ENCODE measurements at places on chromosomes 2 and 18.

DNA sequence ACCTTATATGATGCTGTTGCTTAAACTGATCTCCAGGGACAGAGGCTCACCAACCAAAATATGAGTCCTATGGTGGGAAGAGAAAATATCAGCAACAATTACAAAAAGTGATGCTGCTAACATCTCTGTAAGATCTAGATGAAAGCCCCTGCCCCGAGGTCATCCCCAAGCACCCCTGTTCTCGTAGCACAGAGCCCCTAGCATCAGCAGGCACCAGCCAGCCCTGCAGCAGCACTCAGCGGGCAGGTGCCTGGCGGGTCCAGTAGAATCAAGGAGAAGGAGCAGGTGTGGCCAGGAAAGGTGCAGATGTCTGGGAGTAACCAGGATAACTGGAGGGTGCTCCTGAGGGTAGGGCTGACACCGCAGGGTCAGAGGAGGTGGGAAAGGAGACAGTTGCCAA, 474.2 kb upstream of the MYT1L start:
- no peak for DNase-seq

DNA sequence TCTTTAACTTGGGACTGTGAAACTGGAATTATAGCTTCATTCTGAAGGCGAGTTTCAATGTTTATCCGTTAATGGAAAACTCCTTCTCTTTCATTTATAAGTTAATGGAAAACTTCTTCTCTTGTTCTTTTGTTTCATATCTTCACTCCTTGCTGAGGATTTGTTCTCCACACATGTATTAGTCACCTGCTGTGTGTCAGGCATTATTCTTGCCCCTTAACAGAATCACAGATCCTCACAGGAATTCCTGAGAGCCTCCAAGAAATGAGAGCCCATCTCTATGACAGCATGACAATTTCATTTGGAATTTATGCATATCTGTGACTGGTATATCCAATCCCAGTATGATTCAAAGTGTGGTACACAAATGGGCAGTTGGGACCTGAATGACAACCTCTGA, 545.8 kb downstream of the BCL11A start:
- no peak for DNase-seq

DNA sequence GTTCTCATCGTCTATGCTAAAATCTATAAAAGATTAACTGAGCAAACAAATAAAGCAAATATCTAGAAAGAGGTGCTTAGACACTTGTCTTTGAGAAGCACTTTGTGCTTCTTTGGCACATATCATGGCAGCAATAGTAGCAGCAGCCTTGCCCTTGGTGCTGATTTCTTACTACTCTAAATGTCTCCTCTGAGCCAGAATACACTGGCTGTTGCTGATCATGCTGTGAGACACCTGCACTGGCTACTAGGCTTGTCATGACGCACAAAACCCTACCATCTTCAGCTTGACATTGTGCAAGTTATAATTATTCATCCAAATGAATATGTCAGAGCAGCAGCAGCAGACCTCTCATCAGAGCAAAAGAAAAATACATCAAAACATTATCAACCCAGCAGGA, 46.7 kb downstream of the FANCL start:
- DNase-seq: no peak

DNA sequence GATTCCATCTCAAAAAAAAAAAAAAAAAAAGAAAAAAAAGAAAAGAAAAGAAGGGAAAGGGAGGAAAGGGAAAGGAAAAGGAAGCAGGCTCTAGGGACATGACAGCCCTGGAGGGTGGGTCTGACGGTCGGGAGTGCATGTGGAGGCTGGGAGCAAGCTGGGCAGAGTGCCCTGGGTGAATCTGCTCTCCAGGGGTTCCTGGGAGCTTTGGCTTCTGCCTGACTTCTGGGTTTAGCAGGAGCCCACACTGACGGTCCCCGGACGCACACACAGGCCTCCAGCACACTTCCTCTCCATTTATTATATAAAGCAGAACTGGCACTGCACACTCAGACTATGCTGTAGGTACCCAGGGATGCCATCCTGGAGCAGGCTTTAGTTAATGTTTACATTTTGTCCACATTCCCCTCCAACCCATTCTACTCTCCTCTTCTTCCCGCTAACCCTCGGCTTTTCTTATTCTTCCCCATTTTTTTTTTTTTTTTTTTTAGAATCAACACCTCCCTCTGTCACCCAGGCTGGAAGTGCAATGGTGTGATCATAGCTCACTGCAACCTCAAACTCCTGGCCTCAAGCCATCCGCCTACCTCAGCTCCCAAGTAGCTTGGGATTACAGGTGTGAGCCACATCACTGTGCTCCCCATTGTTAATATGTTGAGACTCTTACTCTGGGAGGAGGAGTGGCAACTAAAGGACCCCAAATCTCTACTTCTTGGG, 151.1 kb upstream of the SLC1A4 start:
- DNase-seq: no peak

DNA sequence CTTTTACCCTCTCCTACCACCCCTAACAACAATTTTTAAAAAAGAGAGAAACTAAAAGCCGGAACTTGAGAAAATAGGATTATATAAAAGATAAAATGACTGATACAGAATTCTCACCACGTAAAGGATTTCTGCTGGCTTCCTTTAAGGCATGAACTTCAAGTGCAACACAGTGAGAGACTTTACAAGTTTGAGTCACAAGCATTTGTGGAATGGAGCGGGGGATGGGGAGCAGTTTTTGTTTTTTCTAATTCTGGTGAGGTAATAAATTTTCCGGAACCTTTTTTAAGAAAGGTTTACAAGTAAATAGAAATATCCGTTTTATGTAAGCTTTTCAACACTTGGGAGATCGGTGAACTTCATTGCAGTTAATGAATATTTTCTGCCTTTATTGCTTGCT, 1.8 kb upstream of the CDH2 start:
- DNase-seq: no peak

GRCh38 chr2:148570989-148571388, 73.6 kb upstream of the EPC2 start:
- no peak for DNase-seq
